Glutamatergic neuron (in vitro differentiated cells): ENCODE measurements at places on chromosomes 2 and 18. TPM values are rescaled to one million over a fixed set of nuclear protein-coding genes. Genes with fewer than 3 reads are reported as not detected.

- H3K4me3 ChIP-seq = no peak overlapping the region
- no peak for DNase-seq
- no peaks in the 10 kb centered on the region for H3K27me3 ChIP-seq
- H3K4me1 ChIP-seq = no peaks in the 10 kb centered on the region
- no peaks in the 10 kb centered on the region for H3K36me3 ChIP-seq
Measured at GRCh38 chr2:171478345-171478744, 43.9 kb upstream of the CYBRD1 start.

DNA sequence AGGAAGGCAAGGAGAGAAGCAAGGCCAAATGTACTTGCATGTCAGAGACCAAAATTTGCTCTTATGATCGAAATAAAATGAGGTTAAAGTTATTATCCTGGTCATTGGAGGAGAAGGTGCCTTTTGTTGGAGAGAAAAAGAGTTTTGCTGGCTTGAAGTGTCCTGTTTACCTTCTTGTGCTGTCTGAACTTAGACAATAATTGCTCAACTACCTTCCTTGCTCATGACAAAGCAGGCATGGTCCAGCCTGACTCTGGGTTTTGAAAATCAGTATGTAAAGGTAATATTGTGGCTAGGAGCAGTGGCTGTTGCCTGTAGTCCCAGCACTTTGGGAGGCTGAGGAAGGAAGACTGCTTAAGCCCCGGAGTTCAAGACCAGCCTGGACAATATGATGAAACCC lies 89.1 kb downstream of the MEIS1 start:
- H3K27ac ChIP-seq = no peak overlapping the region
- peaks cover 26% of the 10 kb centered on the region for H3K4me1 ChIP-seq
- H3K36me3 ChIP-seq = no peaks in the 10 kb centered on the region
- H3K27me3 ChIP-seq = peaks cover 2% of the 10 kb centered on the region

Gene CYP27C1
- 4.3 TPM for total RNA-seq

GRCh38 chr2:7639476-7639875 lies 722.3 kb downstream of the RNF144A start:
- DNase-seq = no peak
- H3K4me1 ChIP-seq = no peaks in the 10 kb centered on the region
- no peak overlapping the region for H3K27ac ChIP-seq

DNA sequence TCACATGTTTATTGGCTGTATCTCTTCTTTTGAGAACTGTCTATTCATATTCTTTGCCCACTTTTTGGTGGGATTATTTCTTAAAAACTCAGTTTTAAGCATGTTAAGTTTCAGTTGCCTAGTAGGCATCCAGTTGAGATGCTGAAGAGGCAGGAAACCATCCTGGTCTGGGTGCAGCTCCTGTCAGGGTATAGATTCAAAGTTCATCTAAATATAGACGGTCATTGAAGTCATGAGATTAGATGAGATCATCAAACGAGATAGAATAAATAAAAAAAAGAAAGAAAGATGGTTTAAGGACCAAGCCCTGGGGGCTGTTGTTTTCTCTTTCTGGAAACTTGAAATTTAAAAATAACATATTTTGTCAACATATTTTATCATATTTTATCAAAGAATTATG lies 9.2 kb upstream of the DNAH7 start:
- no peaks in the 10 kb centered on the region for H3K27me3 ChIP-seq
- DNase-seq = no peak
- H3K4me3 ChIP-seq = no peak overlapping the region
